Activated naive CD4-positive, alpha-beta T cell treated with anti-CD3 and anti-CD28 coated beads, Interleukin-2, amount 10 ng/mL, durations not matched to agents 7 days and 5 days (primary cell): ENCODE measurements at places on chromosomes 12 and 14.
A peak's percentile ranks its signal among the peaks of the same experiment; 100 is the strongest.

DNA sequence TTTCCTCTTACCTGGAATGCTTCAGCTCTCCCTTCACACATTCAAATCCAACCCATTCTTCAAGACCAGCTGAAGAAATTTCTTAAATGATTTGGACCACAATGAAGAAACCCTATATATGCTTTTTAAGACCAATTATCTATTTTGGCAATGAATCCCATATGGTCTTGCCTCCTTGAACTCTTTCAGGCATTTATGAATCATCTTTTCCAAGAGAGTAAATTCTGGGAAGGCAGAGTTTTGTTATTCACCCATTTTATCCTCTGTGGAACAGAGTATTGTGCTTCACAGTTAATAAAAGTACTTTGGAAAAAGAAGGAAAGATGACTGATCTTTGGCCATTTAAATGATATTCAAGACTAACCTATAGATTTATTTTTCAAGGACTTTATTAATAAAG, 14.0 kb downstream of the GIT2 start:
- DNase-seq: no peak

GRCh38 chr12:45671254-45671653, 58.3 kb upstream of the ARID2 start:
- no peak for DNase-seq

GRCh38 chr12:101862245-101862644, 15.1 kb upstream of the DRAM1 start:
- DNase-seq: no peak

DNA sequence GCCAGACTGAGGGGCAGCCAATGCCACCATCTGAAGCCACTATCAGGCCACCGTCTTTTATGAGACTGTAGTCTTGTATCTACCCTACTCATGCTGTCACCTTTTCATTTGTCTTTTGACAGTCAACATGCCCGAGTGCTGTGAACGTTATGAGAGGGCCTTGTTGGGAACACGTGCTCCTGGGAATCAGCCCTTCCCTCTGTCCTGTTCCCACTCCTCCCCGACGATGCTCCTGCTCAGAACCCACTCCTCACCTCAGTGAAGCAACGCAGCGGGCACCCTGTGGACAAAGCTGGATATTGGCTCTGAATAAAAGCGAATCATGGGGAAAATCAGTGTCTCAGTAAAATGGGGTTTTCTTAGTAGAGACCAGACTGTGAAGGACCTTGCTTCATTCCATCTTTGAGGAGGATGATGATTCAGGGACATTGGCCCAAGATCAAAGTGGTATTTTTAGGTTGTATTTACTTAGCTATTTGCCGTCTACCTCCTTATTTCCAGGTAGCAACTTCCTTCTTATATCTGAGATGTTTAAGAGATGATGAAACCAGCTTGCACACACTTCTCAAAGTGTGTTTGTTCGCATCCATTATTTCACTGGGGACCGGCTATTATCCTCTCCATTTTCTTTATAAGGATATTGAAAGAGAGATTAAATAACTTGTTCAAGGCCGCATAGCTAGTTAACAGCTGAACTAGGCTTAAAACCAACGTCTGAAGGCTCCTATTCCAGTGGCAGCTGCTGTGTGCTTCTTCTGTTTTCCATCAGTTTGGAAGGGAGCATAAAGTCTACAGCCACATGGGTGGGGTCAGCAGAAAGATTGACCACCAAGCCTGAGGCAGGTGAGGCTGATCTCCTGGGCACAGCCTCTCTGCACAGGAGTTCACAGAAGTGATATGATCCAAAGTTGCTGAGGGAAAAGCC, 43.9 kb upstream of the CTDSP2 start:
- DNase-seq: no peak

- DNase-seq: no peak
Observed at GRCh38 chr12:31017535-31017934, 56.1 kb upstream of the DDX11 start.

- DNase-seq: no peak
Observed at GRCh38 chr12:69055280-69055679, 122.3 kb upstream of the CPM start.

GRCh38 chr12:43309959-43310358, 242.0 kb downstream of the ADAMTS20 start:
- DNase-seq: no peak

- peak; percentile 71 for DNase-seq
Observed at GRCh38 chr12:121443193-121443870, 43.4 kb downstream of the RNF34 start.

DNA sequence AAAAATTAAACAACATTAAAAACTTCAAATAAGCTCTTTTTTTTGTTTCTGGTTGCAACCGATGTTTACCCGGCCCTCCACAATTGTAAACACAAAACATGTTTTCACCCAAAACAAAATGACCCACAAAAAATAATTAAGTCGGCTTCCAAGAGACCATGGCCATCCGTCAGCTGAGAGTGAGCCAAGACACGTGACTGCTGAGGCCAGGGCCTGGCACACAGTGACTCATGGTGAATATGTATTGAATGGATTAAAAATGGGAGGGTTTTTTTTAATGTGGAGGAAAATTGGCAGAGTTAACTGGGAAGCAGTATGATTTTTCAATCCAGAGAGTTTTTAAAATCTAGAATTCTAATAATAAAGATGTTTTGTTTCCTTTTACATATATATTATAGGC, 13.8 kb upstream of the CPNE8 start:
- DNase-seq: no peak

GRCh38 chr12:40752011-40752410, 59.8 kb downstream of the CNTN1 start:
- no peak for DNase-seq

DNA sequence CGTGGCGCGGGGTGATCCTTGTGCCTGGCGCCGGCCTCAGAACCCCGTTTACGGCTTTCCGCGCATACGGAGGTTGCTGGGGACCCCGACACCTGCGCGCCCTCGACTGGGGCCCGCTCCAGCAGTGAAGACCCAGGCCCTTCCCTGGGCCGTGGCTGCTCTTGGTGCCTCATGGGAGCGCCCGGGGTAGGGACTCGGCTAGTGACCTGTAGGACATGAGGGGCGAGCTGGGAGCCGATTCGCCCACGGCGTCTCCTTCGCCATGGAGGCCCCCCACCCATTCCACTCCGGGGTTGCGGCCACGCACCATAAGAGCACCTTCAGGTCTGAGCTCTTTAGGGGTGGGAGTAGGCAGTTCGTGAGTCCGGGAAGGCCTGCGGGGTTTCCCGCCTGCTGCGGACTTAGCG, 14.2 kb upstream of the PAX9 start:
- DNase-seq: no peak

GRCh38 chr12:47938093-47938492, 25.3 kb upstream of the TMEM106C start:
- no peak for DNase-seq

DNA sequence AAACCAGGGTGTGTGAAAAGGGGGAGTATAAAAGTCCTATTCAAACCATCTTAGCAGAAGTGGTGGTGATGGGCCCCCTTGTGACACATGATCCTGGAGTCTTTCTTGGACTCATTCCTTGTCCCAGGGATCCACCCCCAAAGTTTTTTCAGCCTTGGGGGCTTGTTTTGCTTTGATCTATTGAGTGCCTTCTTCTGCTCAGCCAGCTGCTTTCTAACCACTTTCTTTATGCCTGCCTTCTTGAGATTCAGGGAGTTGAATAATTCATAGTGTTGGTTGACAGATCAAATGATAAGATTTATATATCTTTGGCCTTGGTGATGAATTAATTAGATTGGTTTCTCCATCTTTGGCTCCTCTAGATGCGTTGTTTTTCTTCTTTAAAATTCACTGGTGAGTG, 926.7 kb downstream of the DIO2 start:
- no peak for DNase-seq

- no peak for DNase-seq
Observed at GRCh38 chr12:106084014-106084671, 54.6 kb downstream of the NUAK1 start.

GRCh38 chr12:81167694-81168093, 89.8 kb downstream of the ACSS3 start:
- no peak for DNase-seq

DNA sequence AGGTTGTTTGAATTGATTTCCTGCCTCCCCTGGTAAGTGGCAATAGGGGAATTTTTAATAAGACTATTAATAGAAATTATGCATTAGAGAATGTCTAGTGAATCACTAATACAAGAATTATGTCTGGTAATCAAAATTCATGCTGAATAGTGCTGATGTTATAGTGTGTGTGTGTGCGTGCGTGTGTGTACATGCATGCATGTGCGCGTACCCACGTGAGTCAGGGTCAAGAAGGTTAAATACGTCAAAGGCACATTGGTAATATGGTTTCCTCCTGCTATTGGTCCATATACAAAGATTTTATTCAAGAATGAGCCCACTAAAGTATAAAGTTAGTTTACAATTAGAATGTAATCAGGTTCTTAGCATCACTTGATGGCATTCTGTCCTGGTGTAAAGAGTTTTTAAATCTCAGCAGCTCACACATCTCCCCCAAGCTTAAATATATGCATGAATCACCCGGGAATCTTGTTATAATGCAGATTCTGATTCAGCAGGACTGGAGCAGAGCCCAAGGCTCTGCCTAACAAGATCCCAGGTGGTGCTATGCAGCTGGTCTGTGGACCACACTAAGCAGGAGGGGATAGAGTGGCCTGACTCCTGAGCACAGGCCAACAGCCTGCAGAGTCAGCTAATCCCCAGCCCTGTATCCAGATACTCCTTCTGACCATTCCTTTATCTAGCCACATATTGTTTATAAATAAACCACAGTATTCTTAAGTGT, 43.9 kb downstream of the TTC9 start:
- no peak for DNase-seq

GRCh38 chr12:91126516-91126915, 15.2 kb upstream of the LUM start:
- no peak for DNase-seq

DNA sequence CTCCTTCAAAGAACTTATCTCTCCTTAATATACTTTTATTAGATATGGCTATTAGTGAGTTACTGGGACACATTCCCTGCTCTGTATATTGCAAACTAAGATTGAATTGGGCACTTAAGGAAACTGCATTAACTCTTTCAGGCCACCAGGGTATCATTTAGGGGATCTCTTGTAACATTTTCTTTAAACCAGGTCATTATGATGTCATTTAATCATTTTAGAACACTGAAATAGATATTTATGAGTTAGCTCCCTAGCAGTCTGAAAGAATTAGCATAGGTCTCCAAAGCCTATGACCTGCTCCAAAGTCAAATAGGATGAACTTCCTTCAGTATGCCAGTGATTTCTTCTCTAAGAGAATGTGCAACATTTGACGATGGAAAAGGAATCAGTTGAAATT, 506.9 kb downstream of the FOXG1 start:
- DNase-seq: no peak

GRCh38 chr14:70692210-70692609, 50.5 kb downstream of the TTC9 start:
- no peak for DNase-seq

DNA sequence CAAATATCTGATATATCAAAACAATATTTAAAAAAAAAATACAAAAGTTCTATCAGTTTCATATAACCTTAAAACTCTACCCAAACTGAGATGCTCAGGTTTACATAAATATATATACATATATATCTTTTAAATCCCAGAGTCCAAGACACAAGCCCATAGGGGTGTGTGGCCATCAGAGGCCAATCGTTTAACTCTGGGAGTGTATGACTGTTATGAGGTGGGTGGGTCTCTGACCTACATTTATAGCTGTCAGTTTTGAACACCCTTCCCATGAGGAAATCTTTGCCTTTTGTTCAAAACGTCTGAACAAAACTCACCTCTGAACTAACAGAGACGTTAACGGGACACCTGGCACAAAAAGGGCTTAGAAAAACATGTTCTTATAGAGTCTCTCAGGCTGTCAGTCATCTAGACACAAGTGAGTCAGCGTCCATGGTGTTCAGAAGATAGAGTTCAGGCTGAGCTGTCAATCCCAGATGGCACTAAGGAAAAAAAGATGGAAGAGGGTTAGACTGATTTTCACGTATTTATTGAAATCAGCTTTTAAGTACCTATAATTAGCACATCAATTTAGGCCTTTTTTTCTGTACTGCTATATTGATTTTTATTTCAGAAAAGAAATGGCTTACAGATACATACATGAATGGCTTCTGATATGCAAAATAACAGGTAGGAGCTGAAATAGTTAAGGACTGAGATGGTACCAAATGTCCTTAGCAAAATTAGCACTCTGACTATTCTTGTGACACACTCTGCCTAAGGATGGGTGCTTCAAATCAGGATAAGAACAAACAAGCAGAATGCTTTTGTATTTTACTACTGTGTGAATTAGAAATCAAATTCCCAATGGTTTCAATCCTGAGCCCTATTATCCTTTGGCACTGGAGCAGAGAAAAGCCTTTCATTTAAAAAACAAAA, 29.2 kb downstream of the HIGD1C start:
- DNase-seq: no peak

DNA sequence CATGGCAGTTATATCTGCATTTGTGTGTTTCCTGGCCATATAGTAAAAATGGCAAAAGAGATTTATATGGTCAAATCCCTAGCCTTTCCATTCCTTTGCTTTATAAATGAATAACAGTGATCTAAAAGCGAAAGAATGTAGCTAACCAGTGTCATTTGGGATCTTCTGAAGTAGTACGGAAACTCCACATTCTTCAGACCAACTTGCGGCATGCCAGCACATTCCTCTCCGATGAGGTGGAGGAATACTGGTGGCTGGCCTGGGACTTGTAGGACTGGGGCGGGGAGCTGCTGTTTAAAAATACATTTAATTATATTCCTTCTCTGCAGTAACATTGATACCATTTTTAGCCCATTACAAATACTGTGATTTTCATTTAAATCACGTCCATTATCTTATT, 85.3 kb downstream of the SAMD4A start:
- no peak for DNase-seq

- DNase-seq: no peak
Observed at GRCh38 chr12:64566831-64567517, 43.3 kb upstream of the RASSF3 start.

- DNase-seq: no peak
Observed at GRCh38 chr12:116278667-116279066, 1.2 kb upstream of the MED13L start.

DNA sequence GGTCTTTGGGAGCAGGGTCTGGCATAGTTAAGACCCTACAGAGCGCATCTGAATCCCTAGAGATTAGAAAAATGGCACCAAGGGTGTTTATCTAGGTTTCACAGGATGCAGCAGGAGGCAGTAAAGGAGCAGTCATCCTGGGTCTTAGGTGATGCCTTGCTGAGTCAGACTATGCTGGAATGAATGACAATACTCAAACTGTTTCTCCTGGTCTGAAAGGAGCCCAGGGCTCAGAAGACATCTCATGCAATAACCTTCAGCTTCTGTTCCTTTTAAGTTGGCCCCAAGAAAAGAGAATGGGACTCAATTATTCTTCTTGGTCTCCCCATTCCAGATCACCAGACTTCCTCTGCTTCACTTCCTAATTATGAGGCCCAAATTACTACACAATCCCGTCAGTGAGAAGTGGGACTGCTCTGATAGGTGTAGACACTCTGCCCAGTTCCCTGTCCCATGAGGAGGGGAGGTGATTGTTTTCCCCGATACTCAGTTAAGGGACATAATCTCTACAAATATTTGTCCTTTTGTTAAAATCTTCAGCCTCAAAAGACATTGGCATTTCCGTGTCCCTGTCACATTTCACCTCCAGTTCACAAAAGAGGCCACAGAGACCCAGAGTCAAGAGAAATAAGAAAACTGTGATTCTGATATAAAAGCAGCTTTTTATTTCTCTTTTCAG, 14.8 kb upstream of the APOF start:
- no peak for DNase-seq
